ENCODE measurements at places on chromosomes 16 and 17. TPM values are rescaled to one million over a fixed set of nuclear protein-coding genes. Genes with fewer than 3 reads are reported as not detected.
A peak's percentile ranks its signal among the peaks of the same experiment; 100 is the strongest.

GRCh38 chr17:82108496-82108945, 10.5 kb upstream of the FASN start:
- no peak for DNase-seq

Gene PSMC3IP
- 2.2 TPM for total RNA-seq

DNA sequence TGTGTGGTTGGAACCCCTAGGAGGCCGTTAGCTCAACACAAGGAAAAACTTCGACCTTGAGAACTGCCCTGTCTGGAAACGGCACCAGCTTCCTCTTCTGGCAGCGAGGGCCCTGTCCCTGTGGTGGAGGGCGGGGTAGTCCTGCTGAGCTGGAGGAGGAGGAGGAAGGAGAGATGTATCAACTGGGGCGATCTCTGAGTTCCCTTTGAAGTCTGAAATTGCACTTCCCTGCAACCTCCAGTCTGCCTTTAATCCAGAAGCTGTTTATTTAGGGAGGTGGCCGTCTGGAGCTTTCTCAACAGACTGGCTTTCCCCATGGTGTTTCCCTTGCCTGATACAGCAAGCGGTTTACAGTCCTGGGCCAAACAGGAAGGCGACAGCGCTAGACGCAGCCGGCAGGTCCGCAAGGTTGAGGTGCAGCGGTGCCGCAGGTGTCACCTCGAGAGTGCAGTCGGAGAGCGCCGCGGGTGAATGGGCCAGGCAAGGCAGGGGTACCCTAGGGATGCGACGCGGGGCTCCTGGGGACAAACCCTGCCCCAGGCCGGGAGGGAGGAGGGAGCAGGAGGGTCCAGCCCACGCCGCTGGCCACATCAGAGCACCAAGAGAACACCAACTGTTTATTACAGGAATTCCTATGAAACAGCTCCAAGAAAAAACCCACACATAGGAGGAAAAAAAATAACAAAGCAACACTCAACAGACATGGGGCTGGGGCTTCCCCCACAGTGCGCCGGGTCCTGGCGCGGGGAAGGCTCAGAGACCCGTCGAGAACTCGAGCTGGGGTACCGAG, 11.4 kb upstream of the MRPS23 start:
- DNase-seq: peak; percentile 90

Gene TBC1D3G
- total RNA-seq: not detected

DNA sequence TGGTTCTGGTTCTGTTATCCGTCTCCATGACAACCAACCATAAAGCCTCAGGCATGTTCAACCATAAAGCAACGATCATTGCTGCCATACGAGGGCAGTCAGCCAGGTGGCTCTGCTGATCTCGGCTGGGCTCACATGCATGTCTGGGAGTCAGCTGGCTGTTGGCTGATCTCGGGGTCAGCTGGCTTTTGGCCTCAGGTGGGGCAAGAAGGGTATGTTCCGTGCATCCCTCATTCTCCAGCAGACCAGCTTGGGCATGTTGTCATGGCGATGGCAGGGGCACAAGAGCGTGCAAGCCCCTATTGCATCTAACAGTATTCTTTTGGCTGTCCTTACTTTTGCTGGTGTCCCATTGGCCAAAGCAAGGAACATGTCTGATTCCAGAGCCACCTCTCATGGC, 86.2 kb downstream of the ABCC6 start:
- no peak for DNase-seq

GRCh38 chr16:89949756-89950155, 1.2 kb downstream of the DEF8 start:
- no peak for DNase-seq

Gene EPOP
- total RNA-seq: 0.46 TPM

- no peak for DNase-seq
Observed at GRCh38 chr17:55430541-55431288, 9.1 kb upstream of the MMD start.

DNA sequence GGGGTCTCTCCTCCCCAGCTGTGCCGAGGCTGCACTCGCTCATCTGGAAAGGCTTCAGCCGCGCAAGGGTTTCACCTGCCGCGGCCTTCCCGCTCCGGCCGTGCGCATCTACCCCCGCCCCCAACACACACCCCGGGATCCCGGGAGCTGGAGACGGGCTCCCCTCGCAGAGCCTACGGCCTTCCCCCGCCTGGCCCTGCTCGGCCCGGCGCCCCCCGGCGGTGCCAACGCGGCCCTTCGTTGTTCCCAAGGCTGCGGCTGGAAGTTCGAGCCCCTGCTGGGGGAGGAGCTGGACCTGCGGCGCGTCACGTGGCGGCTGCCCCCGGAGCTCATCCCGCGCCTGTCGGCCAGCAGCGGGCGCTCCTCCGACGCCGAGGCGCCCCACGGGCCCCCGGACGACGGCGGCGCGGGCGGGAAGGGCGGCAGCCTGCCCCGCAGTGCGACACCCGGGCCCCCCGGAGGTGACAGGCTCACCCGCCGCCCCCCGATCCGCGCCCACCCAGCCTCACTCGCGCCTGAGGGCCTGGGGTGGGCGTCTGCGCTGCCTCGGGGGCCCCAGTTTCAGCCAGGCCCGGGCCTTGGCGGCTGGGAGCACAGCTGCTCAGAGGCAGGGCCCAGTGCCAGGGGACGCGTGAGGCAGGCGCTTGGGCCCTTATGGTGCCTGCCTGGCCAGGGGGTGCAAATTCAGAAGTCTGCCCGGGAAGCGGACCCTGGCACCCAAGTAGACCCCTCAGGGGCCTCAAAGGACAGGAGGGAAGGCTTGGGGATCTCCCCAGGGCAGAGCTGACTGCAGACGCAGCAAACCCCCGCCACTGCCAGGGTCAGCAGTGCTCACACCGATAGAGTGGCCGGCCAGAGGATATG, 11.2 kb downstream of the GALK1 start:
- no peak for DNase-seq

Gene OR1D2
- not detected for total RNA-seq

- DNase-seq: no peak
Observed at GRCh38 chr17:68941761-68942160, 13.4 kb downstream of the ABCA8 start.

Gene ITGAD
- total RNA-seq: not detected

GRCh38 chr17:51046514-51047384, 73.9 kb downstream of the SPAG9 start:
- peak; percentile 55 for DNase-seq

GRCh38 chr17:75783069-75783783, 1.4 kb upstream of the UNK start:
- no peak for DNase-seq

- no peak for DNase-seq
Observed at GRCh38 chr17:74474043-74474792, 7.8 kb downstream of the CD300A start.

DNA sequence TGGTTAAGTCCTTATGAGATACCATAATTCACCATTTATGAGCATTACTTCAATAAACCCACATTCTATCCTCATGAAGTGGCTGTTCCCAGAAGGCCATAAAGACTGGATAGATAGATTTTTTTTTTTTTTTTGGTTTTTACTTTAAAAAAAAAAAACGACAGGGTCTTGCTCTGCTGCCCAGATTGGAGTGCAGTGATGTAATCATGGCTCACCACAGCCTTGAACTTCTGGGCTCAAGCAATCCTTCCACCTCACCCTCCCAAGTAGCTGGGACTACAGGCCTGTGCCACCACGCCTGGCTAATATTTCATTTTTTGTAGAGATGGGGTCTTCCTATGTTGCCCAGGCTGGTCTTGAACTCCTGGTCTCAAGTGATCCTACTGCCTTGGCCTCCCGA, 102.3 kb downstream of the XYLT1 start:
- no peak for DNase-seq

Gene DPEP2
- total RNA-seq: 0.82 TPM

GRCh38 chr16:86566601-86566965, at the start of gene FOXC2:
TSS of gene FOXC2 (plus strand) at chr16:86566829. CDS start at chr16:86567336, 507 bp downstream.
- peak; percentile 63 for DNase-seq

DNA sequence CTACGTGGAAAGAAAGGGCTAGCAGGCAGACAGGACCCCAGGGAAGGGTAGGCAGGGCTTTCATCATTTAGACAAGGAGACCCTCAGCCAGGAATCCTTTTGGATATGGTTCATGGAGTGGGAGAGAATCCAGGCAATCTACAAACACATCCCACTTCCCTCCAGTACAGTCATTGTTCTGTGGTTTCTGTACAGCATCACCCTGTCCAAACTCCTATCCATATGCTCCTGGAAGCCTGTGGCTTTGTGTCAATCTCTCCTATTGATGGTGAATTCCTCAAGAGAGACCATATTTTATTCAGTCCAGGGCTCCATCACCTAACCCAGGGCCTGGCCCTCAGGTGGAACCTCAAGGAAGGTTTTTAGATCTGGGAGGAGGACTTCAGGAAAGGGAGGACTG, 99.2 kb downstream of the SPACA3 start:
- DNase-seq: no peak

Gene CTRB1
- 2.4 TPM for total RNA-seq

DNA sequence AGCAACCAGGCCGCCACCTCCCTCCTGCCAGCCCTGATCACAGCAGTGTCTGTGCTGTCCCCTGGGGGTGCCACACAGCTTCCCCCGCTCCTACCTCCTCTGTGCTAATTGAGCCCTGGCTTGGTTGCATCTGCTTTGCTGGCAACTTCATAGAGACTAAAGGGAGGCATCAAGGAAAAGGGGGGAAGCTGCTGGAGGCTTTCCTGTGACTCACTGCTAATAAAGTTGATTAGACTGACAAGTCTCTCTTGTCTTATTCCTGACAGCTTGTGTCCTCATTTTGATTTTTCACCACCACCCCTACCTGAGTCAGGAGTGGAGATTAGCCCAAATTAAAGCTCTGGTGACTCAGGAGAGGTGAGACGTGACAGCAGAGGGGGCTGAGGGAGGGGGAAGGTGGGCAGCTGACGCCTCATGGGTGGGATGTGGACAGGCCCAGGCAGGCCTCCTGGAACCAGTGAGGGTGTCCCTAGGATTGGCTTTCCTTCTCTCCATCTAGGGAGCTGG, 310.0 kb downstream of the CBLN1 start:
- DNase-seq: no peak

Measured in left colon (tissue), 2 donors.